Fibroblast of pulmonary artery (primary cell): ENCODE measurements at places on chromosomes 2 and 18.

DNA sequence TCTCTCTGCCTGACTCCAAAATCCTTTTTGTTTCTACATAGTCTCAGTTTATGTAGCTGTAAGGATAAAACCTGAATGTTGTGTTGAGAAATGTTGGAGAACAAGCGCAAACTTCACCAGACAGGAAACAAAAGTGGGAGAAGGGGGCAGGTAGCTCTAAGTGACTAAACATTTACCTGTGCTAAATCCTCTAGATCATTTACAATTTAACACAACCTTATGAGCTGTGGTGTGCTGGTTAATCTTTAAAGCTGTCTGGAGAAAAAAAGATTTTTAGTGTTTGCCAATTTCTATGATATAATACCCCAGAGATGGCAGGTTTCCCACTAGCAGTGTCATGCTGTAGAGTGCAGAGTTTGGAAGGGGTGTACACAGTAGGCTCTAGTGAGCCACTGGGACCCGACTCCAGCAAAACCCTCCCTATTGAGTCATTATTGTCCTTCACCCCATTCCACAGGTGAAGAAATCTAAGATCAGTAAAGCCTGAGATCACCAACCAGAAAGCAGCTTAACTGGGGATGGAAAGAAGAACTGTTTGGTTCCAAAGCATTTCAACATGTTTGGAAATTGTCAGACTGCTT, 992.0 kb downstream of the DCDC2C start:
- no peak for DNase-seq

DNA sequence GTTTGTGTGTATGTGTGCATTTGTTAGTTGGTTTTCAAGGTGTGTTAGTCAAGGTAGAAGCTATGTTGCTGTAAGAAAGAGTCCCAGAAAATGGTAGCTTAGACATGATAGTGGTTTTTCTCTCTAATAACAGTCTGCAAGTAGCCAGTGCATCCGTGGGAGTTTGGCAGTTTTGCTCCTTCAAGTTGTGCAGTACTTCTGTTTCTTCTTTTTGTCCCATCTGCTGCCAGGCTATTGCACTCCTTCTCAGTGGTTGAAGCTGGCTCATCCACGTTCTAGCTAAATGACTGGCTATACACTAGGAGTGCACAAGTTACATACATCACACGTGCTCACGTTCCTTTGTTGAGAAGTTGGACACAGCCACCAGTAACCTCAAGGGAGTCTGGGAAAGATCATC, 134.7 kb downstream of the ASXL3 start:
- no peak for DNase-seq

DNA sequence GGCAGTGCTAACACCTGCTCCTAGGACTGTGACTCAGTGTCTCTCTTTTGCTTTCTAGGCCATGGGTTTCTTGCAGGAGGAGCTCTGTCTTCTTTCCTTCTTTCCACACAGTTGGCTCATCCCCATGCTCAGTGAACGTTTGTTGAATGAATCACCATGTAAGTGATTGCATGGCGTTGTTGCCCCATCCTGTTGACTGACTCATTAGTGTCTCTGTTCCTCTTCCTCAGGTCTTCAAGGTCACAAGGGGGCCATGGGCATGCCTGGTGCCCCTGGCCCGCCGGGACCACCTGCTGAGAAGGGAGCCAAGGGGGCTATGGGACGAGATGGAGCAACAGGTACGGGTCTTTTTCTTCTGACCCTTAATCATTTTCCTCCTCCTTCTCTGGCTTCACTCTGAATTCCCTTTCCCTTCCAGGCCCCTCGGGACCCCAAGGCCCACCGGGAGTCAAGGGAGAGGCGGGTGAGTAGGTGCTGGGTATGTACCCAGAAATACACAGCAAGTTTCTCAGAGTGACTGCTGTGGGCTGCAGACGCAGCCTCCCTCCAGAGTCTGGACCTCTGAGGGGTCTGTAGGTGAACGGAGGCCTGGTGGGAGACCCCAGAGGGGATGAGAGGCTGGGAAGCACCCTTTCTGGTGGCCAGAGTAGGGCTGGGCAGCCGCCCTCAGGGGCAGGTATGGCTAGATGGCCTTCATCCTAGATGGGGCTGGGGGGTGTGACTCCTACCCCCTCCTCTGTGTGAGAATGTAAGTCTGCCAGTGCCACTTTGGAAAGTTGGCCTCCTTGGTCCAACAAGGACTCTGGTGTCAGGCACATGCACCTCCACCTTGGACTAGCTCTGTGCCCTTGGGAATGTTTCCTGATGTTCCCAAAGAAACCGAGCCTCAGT, 32.4 kb downstream of the MARCO start:
- DNase-seq: peak; percentile 47

DNA sequence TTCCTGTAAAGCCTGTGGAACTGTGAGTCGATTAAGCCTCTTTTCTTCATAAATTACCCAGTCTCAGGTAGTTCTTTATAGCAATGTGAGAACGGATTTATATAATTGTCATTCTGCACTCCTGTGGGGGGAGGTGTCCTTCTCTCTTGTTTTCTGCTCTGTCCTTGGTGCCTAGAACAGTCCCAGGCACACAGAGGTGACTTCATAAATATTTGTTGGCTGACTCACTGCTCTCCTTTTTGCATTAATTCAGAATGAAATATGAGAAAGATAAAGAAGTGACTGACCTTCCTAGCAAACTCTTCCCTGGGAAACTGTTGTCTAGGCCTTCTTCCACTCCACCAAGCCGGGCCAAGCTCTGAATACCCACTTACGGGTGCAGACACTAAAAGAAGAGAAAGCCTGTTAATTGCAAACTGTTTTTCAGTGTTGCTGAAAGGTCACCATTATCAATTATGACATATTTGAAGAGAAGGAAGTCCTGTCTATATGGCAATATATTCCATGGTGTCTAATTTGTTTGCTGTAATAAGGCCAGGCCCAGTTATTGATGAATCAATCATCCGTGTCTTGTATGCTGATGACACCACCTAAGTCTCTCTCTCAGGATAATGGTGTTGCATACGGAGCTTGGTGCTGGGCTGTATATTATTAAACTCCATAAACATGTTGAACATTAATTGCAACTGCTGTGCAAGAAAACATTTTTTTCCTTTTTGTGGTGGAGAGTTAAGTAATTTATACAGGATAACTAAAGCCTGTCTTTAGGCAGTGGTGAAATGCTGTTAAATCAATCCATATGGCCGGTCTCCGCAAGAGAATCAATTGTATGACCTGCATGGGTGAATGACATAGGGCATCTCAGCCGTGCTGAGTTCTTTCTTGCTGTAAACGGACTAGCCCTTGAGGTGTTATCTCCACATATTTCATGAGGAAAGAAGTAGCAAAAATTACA, 567.5 kb downstream of the SLC4A3 start:
- no peak for DNase-seq

- DNase-seq: peak; percentile 26
Observed at GRCh38 chr2:196427986-196428634, 211.4 kb upstream of the CCDC150 start.

DNA sequence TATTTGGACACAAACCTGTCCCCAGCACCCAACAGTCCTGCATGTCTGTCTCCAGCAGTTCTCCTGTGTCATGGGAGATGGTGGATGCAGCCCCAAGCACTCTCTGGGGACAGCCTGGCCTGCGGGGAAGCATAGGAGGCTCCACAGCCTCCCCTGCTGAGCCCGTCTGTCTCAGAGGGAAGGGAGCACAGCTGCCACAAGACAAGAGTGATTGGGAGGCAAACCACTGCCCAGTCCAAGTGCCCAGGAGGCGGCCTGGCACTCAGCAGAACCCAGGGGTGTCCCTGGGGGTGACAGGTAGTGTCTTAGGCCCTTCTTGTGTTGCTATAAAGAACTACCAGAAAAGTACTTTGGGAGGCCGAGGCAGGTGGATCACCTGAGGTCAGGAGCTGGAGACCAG, 211.2 kb upstream of the MYT1L start:
- no peak for DNase-seq

DNA sequence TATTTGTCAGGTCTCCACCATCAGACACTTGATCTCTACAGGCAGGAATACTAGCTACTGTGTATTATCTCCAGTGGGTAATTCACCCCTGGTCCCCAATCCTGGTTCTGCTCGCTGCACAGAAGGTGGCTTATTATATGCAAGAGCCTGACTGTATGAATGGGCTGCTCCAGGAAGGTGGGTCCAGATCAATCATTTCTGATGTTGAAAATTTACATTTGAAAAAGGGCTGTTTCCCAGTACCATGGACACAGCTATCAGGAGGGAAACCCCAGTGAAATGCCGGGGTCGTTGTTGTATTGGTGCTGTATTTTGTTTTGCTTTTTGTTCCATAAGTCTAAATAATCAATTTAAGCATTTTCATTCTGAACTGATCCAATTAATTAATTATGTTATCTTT, 367.6 kb downstream of the RND3 start:
- DNase-seq: no peak

GRCh38 chr2:205763708-205764211, 81.5 kb downstream of the NRP2 start:
- DNase-seq: peak; percentile 91

- DNase-seq: peak; percentile 24
Observed at GRCh38 chr18:57446322-57446721, 11.1 kb downstream of the ONECUT2 start.

GRCh38 chr2:158963071-158963470, 5.4 kb upstream of the TANC1 start:
- no peak for DNase-seq

DNA sequence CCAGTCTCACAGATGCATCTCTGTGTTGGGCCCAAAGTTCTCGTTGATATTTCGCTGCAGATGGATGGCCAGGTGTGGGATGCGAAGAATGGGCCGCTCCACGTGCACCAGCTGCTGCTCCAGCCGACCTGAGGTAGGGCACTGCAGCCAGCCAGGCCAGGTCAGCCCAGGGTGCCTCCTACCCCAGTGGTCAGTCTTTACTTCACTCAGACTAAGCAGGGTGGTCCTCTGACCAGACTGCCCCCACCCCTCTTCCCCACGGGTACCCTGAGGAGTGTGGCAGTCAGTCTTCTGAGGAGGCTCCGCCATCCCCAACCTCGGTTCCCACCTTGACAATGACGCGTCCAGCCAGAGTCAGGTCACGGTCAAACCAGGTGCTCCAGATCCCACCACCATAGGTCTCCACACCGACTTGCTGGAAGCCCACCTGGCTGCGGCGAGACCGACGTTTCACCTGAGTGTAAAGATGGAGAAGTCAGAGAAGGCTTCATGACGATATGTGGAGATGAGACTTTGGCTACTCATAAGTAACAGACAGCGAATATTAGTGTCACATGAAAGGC, 1.7 kb downstream of the DNPEP start:
- no peak for DNase-seq

- no peak for DNase-seq
Observed at GRCh38 chr18:35500113-35500512, 2.4 kb upstream of the INO80C start.

DNA sequence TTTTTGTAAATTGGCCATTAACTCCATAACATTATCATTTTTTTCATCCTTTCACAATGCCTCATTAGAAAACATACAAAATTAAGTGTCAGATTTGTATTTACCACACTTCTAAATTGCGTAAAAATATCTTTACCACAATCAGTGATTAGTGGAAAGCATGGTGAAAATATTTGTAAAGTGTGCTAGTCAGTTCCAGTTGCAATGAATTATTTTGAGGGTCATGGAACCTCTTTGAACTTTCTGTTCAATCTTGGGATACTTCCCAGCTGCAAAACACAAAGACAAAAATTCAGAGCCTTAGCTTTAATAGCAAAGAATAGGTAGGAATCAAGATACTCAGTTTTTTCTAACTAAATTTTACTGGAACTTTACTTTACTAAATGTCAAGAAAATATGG, 4.0 kb upstream of the COL3A1 start:
- DNase-seq: no peak

- DNase-seq: no peak
Observed at GRCh38 chr2:29290293-29291047, 175.3 kb downstream of the CLIP4 start.

DNA sequence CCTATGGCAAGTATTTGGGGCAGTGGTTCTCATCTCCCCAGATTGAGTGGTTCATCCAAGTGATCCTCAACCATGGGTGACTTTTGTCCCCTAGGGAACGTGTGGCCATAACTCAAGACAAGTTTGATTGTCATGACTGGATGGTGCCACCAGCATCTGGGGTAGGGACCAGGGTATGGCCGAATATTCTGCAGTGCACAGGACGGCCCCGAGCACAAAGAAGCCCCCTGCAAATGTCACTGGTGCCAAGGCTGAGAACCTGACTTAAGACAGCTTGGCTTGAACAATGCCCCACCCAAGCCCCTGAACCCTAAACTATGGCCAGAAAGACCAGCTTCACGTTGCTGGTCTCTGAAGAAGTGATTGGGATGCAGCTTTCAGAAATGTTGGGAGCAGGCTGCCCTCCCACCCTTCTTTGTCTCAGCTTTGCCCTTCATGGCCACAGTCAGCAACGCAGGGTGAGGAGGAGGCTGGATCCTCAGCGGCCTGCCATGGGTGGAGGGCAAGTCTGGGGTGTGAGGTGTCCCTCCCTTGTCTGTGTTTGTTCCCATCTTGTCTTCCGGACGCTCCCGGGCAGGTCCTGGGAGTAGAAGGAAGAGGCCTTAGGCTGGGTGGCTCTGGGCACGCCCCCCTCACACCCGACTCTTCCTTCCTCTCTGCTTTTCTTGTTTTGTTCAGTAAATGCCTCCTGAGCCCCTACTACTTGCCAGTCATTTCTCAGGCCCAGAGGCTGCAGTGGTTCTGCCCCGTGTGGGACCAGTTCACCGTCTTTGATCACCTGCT, 43.4 kb downstream of the GREB1 start:
- DNase-seq: no peak

- DNase-seq: no peak
Observed at GRCh38 chr2:233862261-233862768, 5.9 kb downstream of the MSL3B start.

GRCh38 chr2:169415233-169415748, 53.0 kb upstream of the LRP2 start:
- no peak for DNase-seq

- DNase-seq: no peak
Observed at GRCh38 chr2:11990576-11990975, 244.1 kb downstream of the LPIN1 start.

DNA sequence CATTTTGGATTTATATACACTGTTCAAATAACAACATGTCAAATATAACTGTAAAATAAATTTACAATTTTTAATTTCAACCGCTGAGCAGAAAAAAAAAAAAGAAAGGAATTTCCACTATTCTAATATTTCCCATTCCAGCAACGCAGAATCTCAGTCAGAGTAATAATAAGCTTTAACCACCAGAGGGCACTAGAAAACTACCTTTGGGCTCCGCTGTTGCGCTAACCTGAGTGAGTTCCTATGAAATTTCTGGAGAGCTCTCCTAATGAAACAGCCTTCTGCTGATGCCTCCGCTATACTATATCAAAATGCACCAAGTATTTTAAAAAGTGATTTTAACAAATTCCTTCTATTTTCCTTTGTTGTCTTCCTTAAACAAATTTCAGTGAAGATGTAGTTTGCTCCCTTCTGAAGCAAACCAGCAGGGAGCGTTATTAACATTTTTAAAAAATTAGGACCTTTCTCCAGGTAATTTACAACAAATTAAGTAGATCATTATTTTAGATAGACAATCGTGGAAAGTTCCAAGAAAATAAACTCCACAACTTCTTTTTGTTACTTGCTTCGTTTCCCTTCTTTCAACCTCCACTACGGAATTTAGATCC, 23.0 kb downstream of the ERMN start:
- DNase-seq: peak; percentile 68
